Cardiac atrium fibroblast (primary cell): ENCODE measurements at places on chromosomes 7 and 10. TPM values are rescaled to one million over a fixed set of nuclear protein-coding genes. Genes with fewer than 3 reads are reported as not detected.

The ANKRD1 gene
- total RNA-seq: 178 and 184 TPM in 2 replicates

The TLX1 gene
- total RNA-seq: not detected in 2 replicates

The CALML3 gene
- not detected in 2 replicates for total RNA-seq

The SPDYE11 gene
- total RNA-seq: not detected in 2 replicates

The FOXP2 gene
- 0.16 TPM in 1 of 2 replicates, not detected in the other for total RNA-seq

The PHF14 gene
- 12.1 and 17.7 TPM in 2 replicates for total RNA-seq

The SLC29A4 gene
- 2.4 and 4.9 TPM in 2 replicates for total RNA-seq

The NACAD gene
- 1.5 and 2.3 TPM in 2 replicates for total RNA-seq

The ASZ1 gene
- total RNA-seq: not detected in 2 replicates

The RNF148 gene
- 0.32 and 1.1 TPM in 2 replicates for total RNA-seq

The TDRD1 gene
- 0.16 and 1.1 TPM in 2 replicates for total RNA-seq

The GLI3 gene
- total RNA-seq: 1.5 and 3.1 TPM in 2 replicates

The APBB1IP gene
- total RNA-seq: 0.16 and 0.18 TPM in 2 replicates

The TBXAS1 gene
- total RNA-seq: 7.4 and 8.6 TPM in 2 replicates

The UTF1 gene
- total RNA-seq: not detected in 2 replicates

The UFSP1 gene
- 0.49 and 6.0 TPM in 2 replicates for total RNA-seq

The NUTM2D gene
- total RNA-seq: 1.3 and 1.4 TPM in 2 replicates

The TMEM140 gene
- 1.6 and 8.1 TPM in 2 replicates for total RNA-seq
